ENCODE measurements at places on chromosomes 2 and 18. TPM values are rescaled to one million over a fixed set of nuclear protein-coding genes. Genes with fewer than 3 reads are reported as not detected.

Gene NCKAP1
- total RNA-seq = 2.5 TPM

DNA sequence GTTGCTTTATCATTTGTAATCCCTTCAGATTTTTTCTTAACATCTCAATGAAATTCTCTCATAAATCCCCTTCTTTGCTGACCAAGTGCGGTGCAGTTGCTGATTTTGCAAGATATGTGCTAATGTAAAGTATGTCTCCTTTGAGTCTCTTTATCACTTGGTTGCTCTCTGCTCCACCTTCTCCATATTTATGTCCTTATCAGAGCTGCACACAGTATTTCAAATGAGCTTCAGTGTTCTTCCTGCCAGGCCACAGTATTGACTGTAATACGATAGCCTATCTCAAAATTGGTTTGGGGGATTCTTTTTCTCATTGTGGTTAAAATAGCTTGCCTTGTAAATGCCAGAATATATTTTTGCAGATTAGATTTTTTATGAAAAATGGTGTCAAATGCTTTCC lies 32.2 kb downstream of the MAIP1 start:
- peaks cover 4% of the 10 kb centered on the region for H3K4me1 ChIP-seq
- H3K4me3 ChIP-seq = no peak overlapping the region
- H3K36me3 ChIP-seq = no peaks in the 10 kb centered on the region
- no peaks in the 10 kb centered on the region for H3K27me3 ChIP-seq

Gene BUB1
- 3.5 TPM for total RNA-seq

- H3K4me3 ChIP-seq = no peak overlapping the region
- H3K27ac ChIP-seq = no peak overlapping the region
- DNase-seq = no peak
- no peaks in the 10 kb centered on the region for H3K36me3 ChIP-seq
- peaks cover 6% of the 10 kb centered on the region for H3K4me1 ChIP-seq
Observed at GRCh38 chr18:57915248-57915647, 112.1 kb upstream of the ATP8B1 start.

GRCh38 chr18:47151439-47151838 lies 1.1 kb upstream of the HDHD2 start:
- H3K27me3 ChIP-seq = no peaks in the 10 kb centered on the region
- peak overlapping the region; percentile 80 for H3K4me3 ChIP-seq
- peak overlapping the region; percentile 76 for H3K27ac ChIP-seq
- peaks cover 25% of the 10 kb centered on the region for H3K4me1 ChIP-seq
- H3K36me3 ChIP-seq = peaks cover 9% of the 10 kb centered on the region
- no peak for DNase-seq
